ENCODE measurements at places on chromosomes 11 and 22.
A peak's percentile ranks its signal among the peaks of the same experiment; 100 is the strongest.

- DNase-seq: no peak
Measured at GRCh38 chr11:36465449-36466163, 44.5 kb downstream of the TRAF6 start.

- DNase-seq: no peak
Measured at GRCh38 chr22:30943368-30943767, 25.2 kb downstream of the MORC2 start.

- DNase-seq: no peak
Measured at GRCh38 chr22:31533374-31533773, 37.0 kb downstream of the SFI1 start.

DNA sequence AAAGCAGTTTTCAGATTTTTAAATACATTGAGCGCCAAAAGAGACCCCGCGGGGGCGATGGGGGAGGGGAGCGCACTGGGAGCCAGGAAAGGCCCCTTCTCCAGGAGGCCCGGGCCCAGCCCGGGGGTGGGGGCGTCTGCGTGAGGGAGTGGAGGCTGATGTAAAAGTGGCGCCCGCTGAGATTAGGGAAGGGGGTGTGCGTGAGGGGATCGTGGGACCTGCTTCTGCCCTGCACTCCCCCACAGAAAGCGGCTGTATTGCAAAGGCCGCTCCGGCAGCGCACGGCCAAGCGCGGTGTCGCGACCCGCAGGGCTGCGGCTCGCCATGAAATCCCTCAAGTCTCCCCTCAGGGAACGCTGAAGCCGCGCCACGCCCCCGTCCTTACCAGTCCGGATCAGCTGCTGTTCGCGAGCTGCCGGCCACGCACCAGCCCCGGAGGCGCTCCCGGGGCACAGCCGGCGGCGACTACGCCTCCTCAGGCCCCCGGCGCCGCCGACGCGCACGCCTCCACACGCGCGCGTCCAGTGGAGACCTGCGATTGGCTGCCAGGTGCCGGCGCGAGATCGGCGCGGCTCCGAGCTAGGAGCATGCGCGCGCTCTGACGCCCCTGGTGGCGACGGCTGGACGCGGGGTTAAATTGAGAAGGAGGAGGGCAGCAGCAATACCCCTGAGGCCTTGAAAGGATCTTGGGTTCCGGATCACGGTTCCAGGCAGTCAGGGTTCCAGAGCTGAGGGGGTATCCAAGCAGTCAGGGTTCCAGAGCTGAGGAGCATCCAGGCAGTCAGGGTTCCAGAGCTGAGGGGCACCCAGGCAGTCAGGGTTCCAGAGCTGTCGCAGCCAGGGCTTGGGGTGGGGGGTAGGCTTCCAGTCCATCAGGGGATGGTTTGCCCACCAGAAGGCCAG, at the start of gene ZNF280B:
Gene ZNF280B (minus strand): TSS at position 469 of the 903 bp plus-strand sequence. CDS start 19,344 bp downstream, outside the sequence.
- DNase-seq: peak; percentile 50

GRCh38 chr22:19109198-19110063, 12.8 kb downstream of the DGCR2 start:
- peak; percentile 36 for DNase-seq

DNA sequence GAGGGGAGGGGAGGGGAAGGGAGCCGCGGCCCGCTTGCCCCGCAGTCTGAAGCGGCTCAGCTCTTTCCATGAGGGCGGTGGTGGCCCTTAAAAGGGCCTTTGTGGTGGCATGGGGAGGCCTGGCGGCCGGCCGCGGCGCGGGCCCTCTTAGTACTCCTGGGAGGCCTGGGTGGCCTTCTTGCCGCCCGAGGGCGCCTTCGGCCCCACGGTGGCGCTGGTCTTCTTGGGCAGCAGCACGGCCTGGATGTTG, 6.9 kb downstream of the DPAGT1 start:
- DNase-seq: no peak

DNA sequence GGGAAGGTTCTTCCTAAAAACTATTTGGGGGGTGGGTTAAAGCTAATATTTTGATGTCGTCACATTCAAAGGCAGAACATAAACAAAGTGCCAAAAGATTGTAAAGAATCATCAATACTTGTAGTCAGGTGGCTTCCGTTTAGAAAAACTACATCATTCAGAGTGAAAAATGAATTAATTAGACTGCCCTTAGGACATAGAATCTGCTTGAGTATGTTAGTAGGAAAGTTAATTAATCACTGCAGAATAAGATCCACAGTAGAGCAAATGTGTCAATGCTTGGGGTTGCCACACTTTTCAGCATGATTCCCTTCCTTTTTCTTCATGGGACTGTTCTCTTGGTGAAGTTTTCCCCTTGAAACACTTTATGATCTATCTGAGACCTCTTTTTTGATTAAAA, 166.8 kb upstream of the MTNR1B start:
- no peak for DNase-seq

DNA sequence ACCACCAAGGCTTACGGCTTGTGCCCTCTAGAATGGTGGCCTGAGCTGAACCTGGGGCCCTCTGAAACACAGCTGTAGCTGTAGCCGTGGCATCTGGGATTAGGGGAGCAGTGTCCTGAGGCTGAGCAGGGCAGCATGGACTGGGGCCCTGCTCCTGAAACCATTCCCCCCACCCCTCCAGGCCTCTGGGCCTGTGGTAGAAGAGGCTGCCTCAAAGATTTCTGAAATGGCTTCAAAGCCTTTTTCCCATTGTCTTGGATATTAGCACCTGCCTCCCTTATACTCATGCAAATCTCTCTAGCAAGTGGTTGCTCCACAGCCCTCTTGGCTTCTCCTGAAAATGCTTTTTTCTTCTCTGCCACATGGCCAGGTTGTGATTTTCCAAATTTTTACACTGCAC, 106.9 kb downstream of the CTNND1 start:
- DNase-seq: no peak

- DNase-seq: no peak
Measured at GRCh38 chr11:71485063-71485399, 32.0 kb downstream of the NADSYN1 start.

DNA sequence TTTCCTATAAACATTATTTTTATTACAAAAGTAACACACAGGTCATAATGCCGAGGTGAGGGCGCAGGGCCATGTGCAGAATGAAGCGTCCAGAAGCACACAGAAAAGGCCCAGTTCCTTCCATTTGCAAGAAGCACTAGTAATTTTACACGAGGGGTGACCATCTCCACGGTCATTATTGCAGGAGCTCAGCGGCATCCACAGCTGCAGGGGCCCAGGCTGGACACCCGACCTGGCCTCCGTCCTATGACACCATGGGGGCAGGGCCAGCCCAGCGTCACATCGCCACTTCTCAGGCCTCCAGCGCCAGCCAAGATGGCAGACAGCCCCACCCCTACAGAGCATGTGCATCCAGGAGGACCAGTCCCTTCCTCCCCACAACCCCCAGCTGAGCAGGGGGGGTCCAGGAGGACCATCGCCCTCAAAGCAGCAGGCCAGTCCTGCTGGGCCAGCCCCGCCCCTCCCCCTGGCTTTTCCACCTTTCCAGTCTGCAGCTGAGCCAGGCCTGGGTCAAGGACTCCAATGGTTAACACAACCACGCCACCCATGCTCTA, 3.5 kb downstream of the IGF2 start:
- DNase-seq: no peak

- no peak for DNase-seq
Measured at GRCh38 chr11:64366751-64367150, 7.8 kb downstream of the RPS6KA4 start.

GRCh38 chr22:19763458-19764298, 3.1 kb downstream of the TBX1 start:
- DNase-seq: no peak

DNA sequence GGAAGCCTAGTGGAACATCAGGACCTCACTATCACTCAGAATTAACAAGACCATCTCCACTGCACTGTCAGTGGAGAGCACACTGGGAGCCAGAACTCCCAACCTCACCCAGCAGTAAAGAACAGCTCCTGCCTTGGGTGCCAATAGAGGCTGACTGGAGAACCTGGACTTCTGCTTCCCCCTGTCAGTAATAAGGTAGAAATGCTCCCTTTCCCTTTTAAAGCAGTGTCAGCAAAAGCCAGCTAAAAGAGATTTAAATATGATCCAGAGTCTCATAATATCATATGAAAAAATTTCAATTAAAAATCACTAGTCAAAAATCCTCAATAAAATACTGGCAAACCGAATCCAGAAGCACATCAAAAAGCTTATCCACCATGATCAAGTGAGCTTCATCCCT, 82.8 kb downstream of the SPATA19 start:
- no peak for DNase-seq

DNA sequence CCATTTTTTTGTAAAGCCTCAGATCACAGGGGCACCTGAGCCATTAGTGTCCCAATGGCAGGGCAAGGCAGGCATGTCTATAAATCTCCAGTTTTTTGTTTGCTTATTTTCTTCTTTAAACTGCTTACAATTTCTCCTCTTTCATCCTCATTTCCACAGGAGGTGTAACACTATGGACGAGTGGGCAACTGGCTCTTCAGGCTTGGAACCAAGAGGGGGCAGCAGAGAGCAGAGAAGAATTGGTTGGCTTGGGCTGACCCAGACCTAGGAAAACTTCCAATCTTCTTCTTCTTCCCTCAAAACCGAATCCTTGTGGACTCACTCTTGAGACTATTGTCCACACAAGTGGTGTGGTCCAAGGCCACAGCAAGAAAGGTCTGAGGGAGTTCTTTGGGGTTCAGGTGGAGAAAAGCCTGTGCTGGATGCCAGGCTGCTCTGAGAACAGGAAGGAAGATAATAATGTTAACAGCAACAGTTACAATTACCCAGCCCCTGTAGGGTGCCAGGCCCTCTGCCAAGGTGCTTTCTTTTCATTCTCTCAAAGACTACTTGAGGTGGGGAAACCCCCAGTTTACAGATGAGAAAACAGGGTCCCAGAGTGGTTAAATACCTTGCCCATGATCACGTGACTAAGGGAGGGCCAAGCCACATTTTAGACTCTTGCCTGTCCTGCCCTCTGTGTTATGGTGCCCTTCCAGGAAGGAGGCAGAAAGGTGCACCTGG, 70.7 kb upstream of the E2F8 start:
- DNase-seq: no peak

DNA sequence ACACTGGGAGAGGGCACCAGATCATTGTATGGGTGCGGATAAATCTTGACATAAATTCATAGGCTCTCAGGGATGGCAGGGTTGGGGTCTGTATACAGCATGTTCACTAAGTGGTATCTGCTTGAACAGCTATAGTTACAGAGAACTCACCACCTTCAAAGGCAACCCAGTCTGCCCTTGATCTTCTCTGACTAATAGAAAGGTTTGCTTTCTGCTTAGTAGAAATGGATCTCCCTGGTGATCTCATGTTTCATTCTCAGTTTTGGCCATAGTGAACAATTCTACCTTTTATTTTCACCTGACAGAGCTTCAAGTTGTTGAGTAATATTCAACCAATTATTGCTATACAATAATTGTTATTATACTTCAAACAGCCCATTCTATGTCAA, 32.4 kb downstream of the CNTF start:
- no peak for DNase-seq

- DNase-seq: no peak
Measured at GRCh38 chr22:24587948-24588347, 4.9 kb downstream of the LRRC75B start.

GRCh38 chr11:120125024-120125423, 12.9 kb downstream of the TRIM29 start:
- no peak for DNase-seq

DNA sequence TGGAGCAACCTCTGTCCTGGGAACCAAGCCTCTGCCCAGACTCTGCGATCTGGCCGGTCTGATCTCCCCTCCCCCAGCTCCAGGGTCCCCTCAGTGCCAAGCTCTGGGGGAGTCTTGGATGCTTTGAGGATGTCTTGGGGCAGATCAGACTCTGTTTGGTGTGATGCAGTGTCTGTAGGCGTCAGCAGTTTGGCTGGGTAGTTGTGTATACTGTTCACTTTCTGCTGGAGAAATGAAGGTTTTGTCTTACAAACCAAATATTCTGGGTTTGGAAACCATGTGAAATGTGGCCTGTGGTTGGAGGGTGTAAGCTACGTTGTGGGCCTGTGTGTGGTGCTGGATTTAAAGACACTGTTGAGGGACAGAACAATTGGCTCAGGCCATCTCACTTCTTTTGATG, 4.6 kb downstream of the INSC start:
- DNase-seq: no peak

- DNase-seq: no peak
Measured at GRCh38 chr11:117909611-117910382, 19.4 kb downstream of the TMPRSS13 start.

DNA sequence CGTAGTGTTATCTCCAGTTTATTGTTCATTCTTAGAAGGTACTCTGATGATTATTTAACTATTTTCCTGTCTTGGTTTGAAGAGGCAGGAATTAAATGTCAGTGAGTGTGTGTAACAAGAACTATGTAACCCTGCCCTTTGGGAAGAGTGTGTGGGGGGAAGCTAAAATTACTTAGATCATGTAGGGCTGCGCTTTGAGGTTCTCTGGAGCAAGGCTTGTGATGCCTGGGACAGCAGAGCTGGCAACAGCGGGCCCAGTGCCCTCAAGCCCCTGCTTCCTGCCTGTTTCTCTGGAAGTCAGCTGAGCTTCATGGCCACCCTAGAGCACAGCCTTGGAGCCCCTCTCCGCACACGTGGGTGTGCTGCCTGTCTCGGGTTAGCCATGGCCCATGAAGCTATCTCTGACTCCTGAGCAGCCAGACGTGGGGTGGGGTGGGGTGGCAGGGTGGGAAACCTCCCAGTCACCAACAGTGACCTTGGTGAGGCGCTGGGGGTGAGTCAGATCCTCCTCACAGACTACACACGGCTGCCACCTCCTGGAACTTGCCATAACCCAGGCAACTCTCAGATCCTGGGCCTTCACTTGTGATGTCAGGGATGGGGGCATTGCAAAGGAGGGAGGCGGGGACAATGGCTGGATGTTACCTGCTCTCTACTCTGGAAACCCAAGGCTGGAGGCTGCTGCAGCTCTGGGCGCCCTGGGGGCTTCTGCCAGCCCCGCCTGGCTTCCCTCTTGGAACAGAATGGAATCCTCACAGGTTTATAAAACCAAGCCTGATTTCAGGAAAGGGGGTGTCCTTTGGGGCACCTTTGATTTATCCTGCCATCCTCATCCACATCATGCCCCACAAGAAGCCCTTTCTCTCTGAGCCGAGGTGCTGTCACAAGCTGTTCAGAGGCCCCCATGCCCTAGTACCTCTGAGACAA, 88.6 kb downstream of the SNX19 start:
- DNase-seq: no peak

- no peak for DNase-seq
Measured at GRCh38 chr11:17206463-17206862, 1.3 kb downstream of the PIK3C2A start.

- DNase-seq: no peak
Measured at GRCh38 chr11:56889986-56890385, 98.7 kb upstream of the OR5AK2 start.

- DNase-seq: no peak
Measured at GRCh38 chr11:42301777-42302176, 842.3 kb upstream of the LRRC4C start.

All from activated CD4-positive, CD25-positive, alpha-beta regulatory T cell treated with anti-CD3 and anti-CD28 coated beads, Interleukin-2, amount 50 U/mL, for 16 hours (primary cell).